ENCODE measurements at places on chromosomes 1 and 21. TPM values are rescaled to one million over a fixed set of nuclear protein-coding genes. Genes with fewer than 3 reads are reported as not detected.
A peak's percentile ranks its signal among the peaks of the same experiment; 100 is the strongest.

Gene CFAP126
- total RNA-seq, result not detected

Gene HSPA6
- total RNA-seq, result 2.2 TPM

Gene PLA2G2C
- not detected for total RNA-seq

Gene ATP1A4
- total RNA-seq, result not detected

Gene OR2L8
- not detected for total RNA-seq

Gene TCEANC2
- 1.2 TPM for total RNA-seq

Gene MAEL
- not detected for total RNA-seq

Gene AJAP1
- 0.26 TPM for total RNA-seq

Gene SFT2D2
- total RNA-seq, result 27.5 TPM

Gene KLHDC8A
- not detected for total RNA-seq

Gene BATF3
- not detected for total RNA-seq

Gene WDTC1
- total RNA-seq, result 17.6 TPM

DNA sequence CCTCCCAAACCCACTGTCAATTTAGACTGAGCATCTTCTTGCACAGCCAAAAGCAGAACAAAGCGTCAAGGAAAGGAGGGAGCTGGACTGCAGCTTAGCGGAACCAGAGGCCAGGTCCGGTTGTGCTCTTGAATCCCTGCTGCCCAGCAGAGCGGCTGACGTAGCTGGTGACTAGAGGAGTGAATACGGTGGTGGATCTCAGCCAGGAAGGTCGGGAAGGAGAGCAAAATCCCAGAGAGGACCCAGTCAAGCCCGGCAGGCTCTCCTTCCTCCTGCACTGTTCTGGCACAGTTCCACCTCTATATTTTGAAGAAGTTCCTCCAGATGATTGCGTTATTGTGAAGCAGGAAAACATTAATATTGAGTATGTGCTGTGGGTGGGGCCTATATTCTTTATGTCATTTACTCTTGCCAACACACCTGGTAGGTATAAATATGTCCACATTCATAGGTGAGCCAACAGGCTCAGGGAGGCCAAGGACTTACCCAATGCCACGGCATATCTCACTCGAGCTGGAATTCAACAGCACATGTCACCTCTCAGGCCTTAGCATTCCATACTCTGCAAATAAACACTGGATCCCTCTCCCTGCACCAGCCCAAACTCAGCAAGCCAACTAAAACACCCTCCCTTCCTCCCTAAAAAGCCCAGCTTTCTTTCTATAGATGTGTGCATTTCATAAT lies 23.6 kb upstream of the ABCB10 start:
- peak; percentile 68 for DNase-seq

DNA sequence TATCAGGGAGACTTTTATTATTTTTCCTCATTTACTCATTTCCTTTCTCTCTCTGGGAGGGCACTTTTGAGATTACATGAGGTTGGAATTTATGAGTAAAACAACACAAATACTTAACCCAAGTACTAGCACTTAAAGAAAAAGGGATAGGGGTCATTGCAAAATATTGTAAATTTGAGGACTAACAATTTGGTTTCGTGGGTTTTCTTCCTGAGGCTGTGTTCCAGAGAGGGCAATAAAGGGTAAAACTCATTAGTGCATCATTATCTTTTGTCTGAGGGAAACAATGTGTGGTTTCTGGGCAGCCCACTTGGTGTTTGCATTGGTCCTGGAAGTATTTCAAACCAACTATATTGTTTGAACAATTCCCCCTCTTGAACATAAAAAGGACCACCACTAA lies 96.5 kb downstream of the GREM2 start:
- no peak for DNase-seq

DNA sequence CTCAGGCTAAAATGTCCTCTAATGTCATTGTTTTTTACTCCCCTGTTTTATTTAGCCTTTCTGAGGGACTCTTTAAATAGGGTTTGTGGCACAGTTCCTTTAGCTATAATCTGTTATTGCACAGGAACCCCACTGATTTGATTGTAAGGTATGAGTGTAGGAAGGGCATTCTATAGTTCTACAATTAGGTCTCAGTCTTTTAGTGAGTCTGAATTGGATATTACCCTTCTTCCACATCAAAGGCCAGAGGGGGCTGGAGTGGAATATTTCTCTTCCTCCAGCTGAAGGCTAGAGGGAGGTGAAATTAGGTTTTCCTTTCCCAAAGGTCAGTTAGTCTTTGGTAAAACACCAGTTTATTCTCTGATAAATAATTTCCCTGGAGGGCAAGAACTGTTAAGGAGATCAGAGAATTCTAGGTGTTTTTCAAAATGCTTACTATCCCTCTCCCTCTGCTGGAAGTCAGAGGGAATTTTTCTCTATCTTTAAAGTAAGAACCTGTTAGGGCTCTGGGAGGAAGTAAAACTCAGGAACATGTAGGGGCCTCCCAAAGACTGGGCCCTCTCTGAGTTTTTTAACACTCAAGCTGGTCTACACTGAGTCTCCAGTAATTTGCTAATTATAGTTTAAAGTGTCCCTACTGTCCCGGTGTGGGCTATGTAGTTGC lies 176.3 kb upstream of the ZNHIT6 start:
- no peak for DNase-seq

DNA sequence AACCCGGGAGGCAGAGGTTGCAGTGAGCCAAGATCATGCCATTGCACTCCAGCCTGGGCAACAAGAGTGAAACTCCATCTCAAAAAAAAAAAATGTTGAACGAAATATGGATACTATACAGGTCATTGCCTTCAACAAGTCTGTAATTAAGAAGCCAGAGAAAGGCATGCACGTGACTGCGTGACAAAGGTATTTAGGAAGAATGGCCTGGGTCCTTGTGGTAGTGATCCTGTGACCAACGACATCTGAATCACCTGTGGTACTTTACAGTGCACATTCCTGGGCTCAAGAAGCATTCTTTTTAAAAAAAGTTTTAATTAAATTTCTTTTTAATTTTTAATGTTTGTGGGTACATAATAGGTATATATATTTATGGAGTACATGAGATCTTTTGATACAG lies 115.0 kb downstream of the GREM2 start:
- DNase-seq, result no peak

DNA sequence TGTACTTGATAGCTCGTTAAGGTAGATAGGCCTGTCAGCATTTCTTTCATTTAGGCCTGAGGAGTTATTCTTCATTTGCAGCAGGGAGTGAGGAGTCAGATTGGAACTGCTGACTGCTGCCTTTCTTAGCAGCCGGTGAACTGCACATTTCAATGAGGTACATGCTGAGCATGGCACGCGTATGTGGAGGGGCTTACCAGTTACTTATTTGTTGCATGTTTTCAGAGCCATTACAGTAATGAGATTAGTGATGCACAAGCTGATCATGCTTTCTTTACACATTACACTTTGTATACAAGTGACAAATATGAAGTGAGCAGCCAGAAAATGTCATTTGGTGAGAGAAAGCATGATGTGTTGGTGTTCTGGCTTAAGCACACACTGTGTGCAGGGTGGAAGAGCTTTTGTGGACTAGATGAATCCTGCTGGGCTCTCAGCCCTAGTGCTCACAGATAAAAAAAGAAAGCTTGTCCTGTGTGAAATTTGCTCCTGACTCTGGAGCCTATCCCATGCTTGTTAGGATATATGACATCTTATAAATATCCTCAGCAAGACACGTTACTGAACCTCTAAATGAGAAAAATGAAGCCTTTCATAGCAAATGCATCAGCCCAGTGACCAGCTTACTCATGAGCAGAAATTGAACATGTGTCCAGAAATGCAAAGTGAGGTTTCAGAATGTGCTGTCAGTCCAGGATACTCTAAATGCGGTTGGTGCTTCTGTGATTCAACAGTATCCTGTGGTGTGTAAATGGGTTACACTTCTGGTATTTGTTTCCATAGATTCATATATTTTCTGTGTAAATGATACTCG lies 574.7 kb upstream of the ADGRL2 start:
- no peak for DNase-seq

GRCh38 chr1:17438318-17439249 lies 893 bp downstream of the RCC2 start:
- DNase-seq, result peak; percentile 77

DNA sequence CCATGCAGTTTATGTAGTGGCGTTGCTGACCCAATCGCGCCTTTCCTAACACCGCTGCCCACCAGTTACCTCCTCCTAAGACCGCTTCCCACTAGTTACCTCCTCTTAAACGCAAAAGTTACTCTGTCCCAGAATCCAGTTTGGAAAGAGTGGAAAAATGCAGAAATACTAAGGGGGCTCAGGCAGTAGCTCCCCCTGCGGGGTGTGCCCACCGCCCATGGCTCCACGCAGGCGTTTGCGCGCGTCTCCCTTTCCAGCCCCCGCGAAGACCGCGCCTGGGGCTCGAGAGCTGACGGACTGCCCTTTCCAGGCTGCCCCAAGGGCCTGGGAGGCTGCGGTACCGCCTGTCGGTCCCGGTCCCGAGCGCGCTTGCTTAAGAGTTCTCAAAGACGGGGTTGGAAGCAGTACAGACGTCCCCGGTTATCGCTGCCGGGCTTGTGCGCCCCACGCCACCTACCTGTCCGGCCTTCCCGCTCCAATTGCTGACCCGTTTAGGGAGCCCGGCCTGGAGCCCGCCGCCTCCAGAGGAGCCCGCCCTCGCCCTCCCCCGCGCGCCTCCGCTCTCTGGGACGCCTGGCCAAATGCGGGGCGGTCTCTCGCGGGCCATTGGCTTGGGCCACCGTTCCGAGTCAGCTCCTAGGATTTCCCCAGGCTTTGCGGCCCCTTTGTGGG lies 414.1 kb upstream of the ESRRG start:
- DNase-seq, result no peak

DNA sequence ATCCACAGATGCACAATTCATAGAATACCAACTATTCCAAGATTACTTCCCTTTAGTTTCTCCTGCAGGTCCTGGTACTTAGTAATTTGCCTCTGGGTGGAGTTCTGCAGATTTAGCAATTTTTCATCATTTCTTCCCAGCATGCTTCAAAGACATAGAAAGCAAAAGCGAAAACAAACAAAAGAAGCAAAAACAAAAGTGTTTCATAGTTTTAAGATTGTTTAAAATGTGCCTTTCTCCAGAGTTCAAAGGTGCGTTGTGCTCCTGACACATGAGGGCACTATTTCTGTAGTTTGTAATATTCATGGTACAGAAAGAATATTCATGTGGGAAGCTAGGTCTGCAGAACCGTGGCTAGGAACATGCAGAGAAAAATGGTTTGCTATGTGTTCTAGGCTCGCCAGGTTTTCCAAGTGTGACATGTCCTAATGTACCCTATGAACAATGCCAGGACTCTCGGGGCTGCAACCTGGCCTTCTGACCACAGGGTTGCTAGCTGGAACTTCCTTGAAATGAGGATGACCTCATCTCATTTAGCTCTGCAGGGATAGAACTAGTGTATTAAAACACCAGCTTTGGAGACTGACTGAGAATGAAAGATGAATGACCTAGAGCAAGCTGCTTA lies 30.0 kb upstream of the RCSD1 start:
- DNase-seq, result peak; percentile 67

DNA sequence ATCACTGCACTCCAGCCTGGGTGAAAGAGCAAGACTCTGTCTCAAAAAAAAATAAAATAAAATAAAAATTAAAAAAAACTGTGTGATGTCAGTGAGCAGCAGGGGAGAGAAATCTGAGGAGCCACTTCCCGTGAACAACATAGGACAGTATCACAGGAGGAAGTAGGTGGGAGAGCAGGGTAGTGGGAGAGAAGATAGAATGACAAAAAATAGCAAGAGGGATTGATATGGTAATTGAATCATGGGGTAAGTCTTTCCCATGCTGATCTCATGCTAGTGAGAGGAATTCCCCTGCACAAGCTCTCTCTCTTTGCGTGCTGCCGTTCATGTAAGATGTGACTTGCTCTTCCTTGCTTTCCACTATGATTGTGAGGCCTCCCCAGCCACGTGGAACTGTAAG lies 81.6 kb upstream of the PBX1 start:
- no peak for DNase-seq

DNA sequence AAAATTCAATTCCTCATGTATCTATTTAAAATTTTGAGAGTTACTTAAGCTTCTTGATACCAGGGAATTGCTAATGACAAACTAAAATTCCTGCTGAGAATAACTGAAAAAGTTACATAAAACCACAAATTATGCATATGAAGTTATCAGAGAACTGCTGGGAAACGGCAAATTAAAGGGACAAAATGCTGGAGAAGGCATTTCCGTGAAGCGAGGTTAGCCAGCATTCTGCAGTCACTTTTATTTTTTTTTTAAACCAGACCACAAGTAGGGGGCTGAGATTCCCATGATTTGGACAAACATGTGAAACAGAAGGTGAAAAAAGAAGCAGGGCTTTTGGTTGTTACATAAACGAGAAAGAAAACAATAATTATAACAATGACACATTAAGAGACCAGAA lies 737.6 kb upstream of the CHRM3 start:
- DNase-seq, result no peak

DNA sequence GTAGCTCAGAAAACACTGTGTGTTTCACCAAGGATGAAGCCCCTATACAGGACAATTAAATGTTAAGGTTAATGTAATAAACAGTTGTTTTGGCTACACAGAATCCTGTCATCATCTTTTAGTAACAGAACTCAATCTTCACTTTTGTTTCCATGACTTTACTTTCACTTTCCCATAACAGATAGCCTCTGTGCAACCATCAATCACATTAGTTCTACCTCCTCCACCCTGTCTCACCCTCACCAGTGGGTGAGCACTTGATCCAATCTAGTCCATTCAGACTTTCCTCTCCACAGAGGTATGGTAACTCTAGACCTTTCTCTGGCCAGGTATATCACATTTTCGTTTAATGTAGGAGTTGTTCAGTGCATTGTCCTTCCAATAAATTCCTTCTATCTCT lies 1018.5 kb downstream of the ADGRL2 start:
- DNase-seq, result no peak

GRCh38 chr1:187038784-187039183 lies 210.0 kb downstream of the PLA2G4A start:
- no peak for DNase-seq

GRCh38 chr1:175901076-175901836 lies 157.9 kb upstream of the TNR start:
- DNase-seq, result no peak

DNA sequence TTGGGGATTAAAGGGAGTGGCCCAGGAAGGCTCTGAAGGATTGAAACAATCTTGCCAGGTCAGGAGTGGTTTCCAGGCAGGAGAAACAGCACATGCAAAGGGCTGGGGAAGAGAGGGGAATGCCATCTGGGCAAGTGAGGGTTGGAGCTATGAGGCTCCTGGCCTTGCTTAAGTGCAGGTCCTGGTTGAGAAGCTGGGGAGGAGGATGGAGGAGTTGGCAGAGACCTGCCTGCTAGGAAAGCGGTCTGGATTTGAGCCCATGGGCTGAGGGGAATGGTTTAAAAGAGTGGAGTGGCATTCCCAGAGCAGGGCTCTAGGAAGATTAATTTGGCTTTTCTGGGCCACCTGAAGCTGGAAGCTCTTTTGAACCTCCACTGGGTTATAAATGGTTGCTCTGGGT lies 9.2 kb downstream of the IGSF21 start:
- no peak for DNase-seq
